ENCODE measurements at places on chromosomes 2 and 18.

- DNase-seq = no peak
Measured at GRCh38 chr2:227127201-227127600, 36.8 kb downstream of the COL4A4 start.

- DNase-seq = no peak
Measured at GRCh38 chr18:58350526-58350925, 278.4 kb downstream of the ALPK2 start.

DNA sequence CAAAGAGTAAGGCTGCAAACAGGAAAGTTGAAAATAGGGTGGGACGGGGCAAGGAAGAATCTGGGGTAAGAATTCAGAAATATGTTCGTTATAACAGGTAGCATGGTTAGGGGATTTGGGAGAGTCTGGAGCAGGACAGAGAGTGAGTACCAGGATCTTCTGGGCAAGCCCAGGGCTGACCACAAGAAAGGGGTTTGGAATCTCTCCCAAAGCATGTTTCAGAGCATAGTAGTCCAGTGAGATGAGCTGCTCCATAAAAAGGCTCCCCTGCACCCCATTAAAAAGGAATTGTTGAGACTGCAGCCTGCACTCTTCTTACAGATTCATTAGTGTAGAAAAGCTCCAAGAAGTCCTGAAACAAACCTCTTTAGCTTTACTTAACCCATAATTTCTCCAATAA is 291.1 kb downstream of the MTX2 start:
- no peak for DNase-seq

DNA sequence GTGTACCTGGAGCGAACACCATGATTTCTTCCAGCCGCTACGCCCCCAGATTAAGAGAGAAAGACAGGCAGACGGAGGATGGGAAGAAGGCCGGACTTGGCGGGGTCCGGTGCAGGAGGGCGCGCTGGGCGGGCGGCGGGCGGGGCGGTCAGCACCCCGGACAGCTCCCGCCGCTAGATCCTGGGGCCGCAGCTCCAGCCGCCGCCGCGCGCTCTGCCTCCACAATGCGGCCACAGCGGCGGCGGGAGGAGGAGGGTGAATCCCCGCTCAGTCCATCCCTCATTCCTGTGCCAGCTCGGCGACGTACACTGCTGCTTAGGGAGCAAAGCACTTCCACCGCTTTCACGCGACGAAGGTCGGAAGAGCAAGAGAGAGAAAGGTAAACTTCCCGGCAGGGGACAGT is at the start of gene AKAIN1:
TSS of gene AKAIN1 (minus strand) at position 226 of the 403 bp plus-strand sequence. CDS start at position 22, 204 bp downstream.
- DNase-seq = no peak
